NCI-H187 (cell line): ENCODE measurements at places on chromosomes 5 and 9.

DNA sequence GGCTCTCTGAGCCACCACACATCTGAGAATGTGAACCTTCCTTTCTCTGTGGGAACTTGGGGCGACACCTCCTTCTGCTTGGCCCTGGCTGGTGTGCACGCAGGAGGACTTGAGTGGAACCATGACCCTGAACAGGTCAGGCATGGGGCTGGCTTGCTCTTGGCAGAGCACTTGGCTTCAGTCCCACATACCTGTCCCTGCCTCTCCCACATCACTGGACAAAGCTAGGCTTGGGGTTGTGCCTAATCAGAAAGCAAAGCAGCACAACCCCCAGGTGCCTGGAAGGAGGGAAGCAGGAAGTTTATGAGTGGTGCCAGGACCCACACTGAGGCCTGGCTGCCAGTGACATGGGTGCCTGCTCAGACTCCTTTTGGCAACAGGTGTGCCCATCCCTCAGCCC, 13.2 kb downstream of the GADD45G start:
- DNase-seq, result no peak

DNA sequence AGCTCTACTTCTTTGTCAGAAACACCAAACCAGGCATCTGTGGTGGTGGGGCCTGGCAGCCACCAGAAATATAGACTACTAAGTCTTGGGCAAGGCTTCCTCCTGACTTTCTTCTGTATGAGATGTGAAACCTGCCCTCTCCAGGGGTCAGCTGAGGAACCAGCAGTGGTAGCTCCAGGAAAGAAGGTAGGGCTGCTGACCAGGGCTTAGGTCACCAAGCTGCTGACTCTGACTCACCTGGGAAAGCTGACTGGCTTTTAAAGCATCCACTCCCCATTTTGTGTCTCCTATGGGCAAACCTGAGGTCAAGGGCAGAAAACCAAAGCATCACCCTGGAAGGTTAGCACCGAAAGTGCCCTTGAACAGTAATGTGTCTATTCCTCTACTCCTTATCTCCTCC, 10.4 kb upstream of the SH3TC2 start:
- DNase-seq, result no peak

DNA sequence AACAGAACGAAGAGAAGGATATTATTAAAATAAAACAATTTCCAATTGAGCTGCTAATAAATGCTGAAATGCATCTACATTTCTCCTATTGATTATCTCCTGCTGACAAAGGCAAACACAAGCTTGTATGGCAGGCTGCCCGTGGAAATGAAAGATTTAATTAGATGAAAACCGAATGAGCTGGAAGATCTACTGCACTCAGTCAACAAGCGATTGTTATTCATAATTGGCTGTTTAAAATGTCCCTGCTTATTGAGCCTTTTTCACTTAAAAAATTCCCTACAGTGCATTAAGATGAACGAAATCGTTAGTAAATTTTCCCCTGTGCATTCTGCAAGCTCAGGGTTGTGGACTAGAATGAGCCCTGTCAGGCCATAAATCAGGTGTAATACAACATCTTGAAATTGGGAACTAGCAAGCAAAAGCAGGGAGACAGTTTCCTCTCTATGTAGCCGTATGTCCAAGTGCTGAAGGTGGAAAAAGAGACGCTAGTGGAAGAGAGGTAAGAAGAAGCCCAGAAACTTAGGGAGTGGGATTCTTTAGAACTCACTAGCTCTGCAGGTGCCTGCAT, 28.5 kb upstream of the KIF4B start:
- DNase-seq, result no peak

- no peak for DNase-seq
Measured at GRCh38 chr9:3088219-3088618, 244.3 kb upstream of the PUM3 start.

DNA sequence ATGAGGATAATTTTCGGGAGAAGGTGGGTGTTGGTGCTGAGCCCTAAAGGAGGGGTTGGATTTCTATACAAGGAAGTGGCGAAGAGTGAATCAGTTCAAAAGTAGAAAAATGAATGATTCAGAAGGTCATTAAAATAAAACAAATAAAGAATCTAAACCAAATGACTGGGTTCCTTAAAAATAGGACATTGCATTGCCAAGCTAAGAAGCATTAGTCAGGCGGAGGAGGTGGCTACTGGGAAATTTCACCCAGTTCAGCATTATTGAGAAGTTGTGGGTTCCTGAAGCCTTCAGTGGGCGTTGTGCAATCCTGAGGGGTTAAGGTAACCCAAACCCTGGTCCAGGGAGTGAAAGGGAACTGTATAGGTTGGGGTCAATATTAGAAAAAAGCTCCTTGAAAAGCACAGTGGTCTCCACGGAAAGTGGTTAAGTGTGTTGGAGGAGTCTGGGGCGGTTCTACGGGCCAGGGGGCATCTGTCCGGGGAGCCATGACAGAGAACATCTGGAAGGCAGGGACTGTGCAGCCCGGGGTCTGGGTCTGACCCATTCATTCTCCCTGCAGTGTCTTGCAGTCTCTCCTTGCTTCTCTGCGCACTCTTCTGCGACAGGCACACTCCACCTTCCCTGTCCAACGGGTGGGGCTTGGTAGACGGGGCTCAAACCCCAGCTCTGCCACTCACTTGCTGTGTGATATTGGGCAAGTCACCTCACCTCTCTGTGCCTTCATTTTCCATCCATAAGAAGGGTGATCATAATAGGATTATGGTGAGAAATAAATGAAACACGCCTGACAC, 27.6 kb upstream of the DUSP1 start:
- DNase-seq, result no peak

- no peak for DNase-seq
Measured at GRCh38 chr9:12224449-12224848, 468.7 kb upstream of the TYRP1 start.

DNA sequence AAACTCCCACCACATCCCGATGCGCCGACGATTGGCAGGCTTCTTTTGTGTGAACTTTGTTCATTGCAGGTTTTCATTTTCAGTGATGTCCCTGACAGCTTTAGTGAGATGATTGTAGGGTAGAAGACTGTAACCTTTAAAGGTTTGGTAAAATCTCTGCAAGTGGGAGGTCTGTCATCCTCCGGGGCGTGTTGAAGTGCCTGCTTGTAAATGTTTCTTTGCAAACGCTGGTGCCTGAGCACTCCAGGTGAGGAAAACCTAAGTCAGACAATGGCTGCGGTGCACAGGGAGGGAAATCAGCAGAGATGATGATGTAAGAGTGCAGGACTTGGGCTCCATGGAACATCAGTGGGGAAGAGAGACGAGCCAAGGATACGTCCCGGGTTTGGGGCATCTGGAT, 228.1 kb downstream of the DRD1 start:
- DNase-seq, result peak; percentile 2

GRCh38 chr5:68449380-68449779, 233.8 kb downstream of the PIK3R1 start:
- no peak for DNase-seq

- DNase-seq, result no peak
Measured at GRCh38 chr9:118419676-118420075, 715.5 kb downstream of the TLR4 start.

- no peak for DNase-seq
Measured at GRCh38 chr5:175752826-175753535, 95.1 kb downstream of the HRH2 start.

- no peak for DNase-seq
Measured at GRCh38 chr9:18060269-18060934, 413.6 kb upstream of the ADAMTSL1 start.

DNA sequence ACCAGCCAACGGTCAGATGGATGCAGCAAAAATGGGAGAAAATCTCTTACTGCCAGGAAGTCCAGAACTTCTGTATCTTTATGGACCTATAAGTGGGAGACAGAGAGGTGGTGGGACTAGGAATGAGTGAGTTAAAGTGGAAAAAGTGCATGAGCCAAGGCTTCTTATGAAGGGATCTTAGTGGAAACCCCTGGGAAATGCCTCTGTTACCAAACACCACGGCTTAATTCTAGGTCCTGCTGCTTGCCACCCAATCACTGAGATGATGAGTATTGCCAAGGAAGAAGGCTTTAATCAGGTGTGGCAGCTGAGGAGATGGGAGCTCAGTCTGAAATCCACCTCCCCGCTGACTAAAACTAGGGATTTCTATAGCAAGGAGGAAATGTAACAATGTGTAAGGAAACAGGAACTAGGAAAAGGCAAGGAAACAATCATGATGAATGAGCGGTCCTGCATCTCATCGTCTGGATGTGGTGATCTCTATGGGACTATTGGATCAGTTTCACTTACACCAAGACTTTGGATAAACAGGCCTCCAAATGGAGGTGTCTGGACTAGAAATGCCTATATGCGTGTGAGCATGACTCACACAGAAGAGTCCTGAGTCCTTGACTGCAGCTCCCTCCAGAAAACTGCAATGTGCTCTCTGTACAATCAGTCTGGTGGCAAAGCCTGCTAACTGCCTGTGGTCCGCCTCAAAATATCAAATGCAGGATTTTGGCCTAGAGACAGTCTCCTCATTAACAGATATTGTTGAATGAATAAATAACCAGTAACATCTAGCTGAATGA, 98.2 kb upstream of the PRR16 start:
- DNase-seq, result no peak
